ENCODE measurements at places on chromosomes 5 and 9.
A peak's percentile ranks its signal among the peaks of the same experiment; 100 is the strongest.

DNA sequence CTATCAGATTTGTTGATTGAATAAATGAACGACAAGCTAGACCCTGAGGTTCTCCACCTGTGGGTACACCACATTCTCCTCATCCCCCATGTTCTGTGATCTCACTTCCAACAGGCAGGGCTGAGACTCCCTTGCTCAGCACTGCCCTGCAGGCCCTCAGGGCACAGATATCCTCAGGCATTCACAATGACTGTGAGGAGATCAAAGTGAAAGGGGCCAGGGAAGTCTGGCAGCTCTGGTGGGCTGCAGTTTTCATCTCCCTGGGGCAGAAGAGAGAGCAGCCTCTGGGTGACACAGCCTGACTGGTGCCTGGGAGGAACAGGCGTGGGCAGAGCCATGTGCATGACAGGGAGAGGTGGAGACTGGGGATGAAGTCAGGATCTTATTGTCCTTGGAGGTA is 142.4 kb upstream of the C9orf72 start:
- DNase-seq, result no peak

- no peak for DNase-seq
Measured at GRCh38 chr9:114070188-114071103, 7.7 kb downstream of the AMBP start.

GRCh38 chr9:123741214-123741613 is 188.7 kb downstream of the DENND1A start:
- peak; percentile 61 for DNase-seq

- no peak for DNase-seq
Measured at GRCh38 chr5:95838001-95838520, 15.5 kb upstream of the GLRX start.

DNA sequence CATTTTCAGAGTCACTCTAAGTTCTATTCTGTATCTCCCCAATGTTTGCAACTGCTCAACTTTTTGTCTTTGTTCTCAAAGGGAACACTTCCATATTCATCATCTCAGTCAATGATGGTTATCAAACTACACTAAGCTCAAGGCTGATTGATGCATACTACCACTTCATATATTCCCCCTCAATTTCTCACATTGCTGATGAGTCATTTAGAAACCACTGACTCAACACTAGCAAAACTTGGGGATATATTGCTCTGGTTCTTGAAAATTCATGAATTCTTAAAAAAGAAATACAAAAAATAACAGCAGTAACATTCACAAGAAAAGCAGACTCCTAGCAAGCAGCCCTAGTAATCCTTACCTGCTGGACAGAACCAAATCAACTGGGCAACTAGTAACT is 52.2 kb downstream of the ABHD17B start:
- DNase-seq, result no peak
